Activated CD8-positive, alpha-beta memory T cell treated with anti-CD3 and anti-CD28 coated beads, Interleukin-2, amount 50 U/mL, for 4 hours (primary cell): ENCODE measurements at places on chromosomes 1 and 21.

DNA sequence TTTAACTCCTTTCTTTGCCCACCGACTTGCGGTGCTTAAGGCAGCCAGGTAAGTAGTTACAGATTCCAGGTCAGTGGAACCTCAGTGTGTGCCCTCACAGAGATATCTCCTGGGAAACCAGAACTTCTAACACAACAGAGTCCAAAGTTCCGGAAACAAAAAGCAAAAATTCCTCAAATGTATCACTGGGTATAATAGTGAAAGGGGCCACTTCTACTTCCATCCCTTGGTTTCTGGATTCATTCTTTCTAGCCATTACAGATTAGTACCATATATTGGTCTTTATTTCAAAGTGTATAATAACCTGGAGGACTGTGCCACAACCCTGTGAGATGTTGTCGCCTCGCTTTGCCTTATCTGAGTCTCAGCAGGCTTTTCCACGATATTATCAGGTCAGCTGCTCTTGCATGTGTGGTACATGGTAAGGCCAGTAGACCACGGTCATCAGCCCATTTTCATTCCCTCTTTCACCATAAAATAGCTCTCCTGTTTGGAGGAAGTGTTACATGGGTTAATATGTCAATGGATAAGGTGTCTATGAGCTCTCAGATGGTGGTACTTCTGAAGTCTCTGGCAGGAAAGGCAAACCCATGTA lies 14.9 kb upstream of the VASH2 start:
- no peak for DNase-seq

DNA sequence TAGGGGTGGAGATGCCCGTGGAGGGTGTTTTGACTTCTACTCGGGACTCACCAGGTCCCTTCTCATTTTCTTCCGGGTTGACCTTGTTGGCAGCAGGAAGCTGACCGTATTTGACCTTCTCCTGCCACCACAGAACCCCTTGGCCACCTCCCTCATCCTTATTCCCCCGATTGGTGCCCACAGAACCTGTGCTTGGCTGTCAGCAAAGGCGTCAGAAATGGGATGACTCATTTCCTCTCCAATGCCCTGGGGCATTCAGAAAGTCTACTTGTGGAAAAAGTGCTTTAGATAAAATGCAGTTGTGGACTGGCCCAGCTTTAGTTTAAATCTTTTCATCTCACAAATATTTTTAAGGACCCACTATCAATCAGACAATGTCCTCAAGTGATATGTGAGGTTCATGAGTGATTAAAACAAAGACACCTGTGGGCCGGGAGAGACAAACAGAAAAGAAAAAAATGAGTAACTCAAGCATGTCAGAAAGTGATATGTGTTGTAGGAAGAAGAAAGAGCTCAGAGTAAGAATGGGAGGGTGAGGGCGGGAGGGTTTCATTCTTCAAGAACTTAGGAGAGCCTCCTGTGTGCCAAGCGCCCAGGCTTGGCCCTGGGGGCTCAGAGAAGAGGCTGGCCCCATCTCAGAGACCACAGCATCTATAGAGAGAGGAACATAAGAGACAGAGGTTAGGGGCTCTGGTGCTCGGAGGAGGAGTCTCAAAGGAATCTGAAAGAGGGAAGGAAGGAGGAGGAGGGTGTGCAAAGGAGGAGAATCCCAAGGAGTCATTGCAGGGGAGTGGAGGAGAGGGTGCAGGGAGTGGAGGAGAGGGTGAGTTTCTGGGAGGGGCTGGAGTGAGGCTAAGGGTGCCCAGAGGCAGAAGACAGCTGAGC lies 221.6 kb upstream of the VAMP3 start:
- DNase-seq = no peak

- peak; percentile 78 for DNase-seq
Observed at GRCh38 chr1:93847811-93848288, 31.2 kb downstream of the DNTTIP2 start.

- no peak for DNase-seq
Observed at GRCh38 chr1:15344800-15345704, 64.6 kb upstream of the EFHD2 start.

- no peak for DNase-seq
Observed at GRCh38 chr1:92031281-92032110, 1.7 kb downstream of the EPHX4 start.

- DNase-seq = no peak
Observed at GRCh38 chr1:200819726-200820125, 53.1 kb upstream of the GPR25 start.

DNA sequence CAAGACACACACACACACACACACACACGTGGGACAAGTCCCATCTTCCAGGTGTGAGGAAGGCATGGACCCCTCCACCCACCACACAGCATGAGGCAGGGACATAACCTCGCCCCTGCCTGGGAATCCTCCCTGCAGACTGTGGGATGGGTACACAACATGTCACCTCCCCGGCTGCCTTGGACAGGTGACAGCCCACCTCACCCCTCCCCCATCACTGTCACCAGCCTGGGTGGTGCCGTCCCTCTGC lies 40.7 kb downstream of the AHDC1 start:
- no peak for DNase-seq

GRCh38 chr1:54774820-54775498 lies 10.6 kb upstream of the PARS2 start:
- DNase-seq = no peak

DNA sequence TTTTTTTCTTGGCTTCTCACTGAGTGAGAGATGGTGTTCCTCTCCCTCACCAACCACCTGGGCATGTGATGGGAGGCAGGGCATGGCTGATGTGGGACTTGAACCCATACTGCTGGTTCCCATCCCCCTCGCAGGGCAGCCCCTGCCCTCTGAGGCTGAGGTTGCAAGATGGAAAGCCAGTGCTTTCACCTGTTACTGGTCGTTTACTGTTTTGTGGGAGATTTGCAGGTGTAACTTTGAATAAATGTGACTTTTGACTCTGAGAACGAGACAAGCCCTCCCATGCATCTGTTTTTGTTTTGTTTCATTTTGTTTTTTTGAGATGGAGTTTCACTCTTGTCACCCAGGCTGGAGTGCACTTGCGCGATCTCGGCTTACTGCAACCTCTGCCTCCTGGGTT lies 21.6 kb downstream of the C1orf167 start:
- no peak for DNase-seq

GRCh38 chr1:12275370-12275769 lies 45.5 kb downstream of the VPS13D start:
- DNase-seq = peak; percentile 40
